Endothelial cell of umbilical vein (primary cell): ENCODE measurements at places on chromosomes 6 and 20. TPM values are rescaled to one million over a fixed set of nuclear protein-coding genes. Genes with fewer than 3 reads are reported as not detected.

GJE1 gene
- total RNA-seq = not detected in 2 replicates

KCNG1 gene
- 0.37 and 1.1 TPM in 2 replicates for total RNA-seq

TCP11 gene
- total RNA-seq = not detected in 2 replicates

RAET1L gene
- not detected in 2 replicates for total RNA-seq

STMND1 gene
- total RNA-seq = not detected in 2 replicates

TRIM10 gene
- not detected in 2 replicates for total RNA-seq

RBPJL gene
- total RNA-seq = not detected in 2 replicates

RIPPLY2 gene
- total RNA-seq = 0.53 TPM in 1 of 2 replicates, not detected in the other

TMEM14C gene
- 68.0 and 89.3 TPM in 2 replicates for total RNA-seq

ADGRG6 gene
- total RNA-seq = 99.3 and 113 TPM in 2 replicates
